Activated B cell treated with CpG ODN at 0.5 μM for 24 hours (primary cell): ENCODE measurements at places on chromosomes 13 and 19. TPM values are rescaled to one million over a fixed set of nuclear protein-coding genes. Genes with fewer than 3 reads are reported as not detected.
A peak's percentile ranks its signal among the peaks of the same experiment; 100 is the strongest.

ZNF296 gene
- 27.8 and 28.0 TPM in 2 replicates for total RNA-seq

INSR gene
- 3.2 and 3.3 TPM in 2 replicates for total RNA-seq

TGDS gene
- 11.5 and 12.7 TPM in 2 replicates for total RNA-seq

TNFAIP8L1 gene
- total RNA-seq, result 13.2 and 15.5 TPM in 2 replicates

DNA sequence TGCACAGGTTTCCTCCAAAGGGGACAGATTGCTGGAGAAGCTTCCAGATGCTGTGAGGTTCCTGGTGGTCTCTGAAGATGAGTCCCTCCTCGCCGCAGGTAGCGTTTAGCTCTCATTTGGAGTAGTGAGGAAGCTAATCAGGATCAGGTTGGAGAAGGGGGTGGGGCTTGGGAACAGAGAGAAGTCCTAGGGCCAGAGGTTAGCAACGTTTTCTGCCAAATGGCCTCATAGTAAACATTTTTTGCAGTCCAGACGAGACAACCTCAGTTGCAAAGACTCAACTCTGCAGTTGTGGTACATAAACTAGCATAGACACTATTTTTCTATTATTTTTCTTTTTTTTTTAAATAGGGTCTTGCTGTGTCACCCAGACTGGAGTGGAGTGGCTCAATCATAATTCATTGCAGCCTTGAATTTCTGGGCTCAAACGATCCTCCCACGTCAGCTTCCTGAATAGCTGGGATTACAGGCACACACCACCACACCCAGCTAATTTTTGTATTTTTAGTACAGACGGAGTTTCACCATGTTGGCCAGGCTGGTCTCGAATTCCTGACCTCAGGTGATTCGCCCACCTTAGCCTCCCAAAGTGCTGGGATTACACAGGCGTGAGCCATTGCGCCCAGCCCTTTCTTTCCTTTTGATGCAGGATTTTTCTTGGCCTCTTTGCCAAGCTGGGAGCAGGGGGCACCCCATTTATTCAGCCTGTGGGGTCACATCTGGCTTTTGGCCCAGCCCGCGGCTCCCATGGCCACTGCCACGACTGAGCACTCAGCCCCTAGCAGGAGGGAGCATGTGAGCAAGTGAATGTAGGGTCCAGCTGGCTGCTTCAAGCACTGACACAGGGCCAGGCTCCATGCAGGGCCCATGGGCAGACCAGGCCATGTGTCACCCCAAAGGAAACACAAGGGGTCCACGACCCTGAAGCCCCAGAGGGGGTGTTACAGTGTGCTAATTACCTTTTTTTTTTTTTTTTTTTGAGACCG lies 34.4 kb upstream of the SIN3B start:
- DNase-seq, result no peak
- H3K27me3 ChIP-seq, result no peaks in the 10 kb centered on the region
- H3K4me3 ChIP-seq, result no peak overlapping the region

DNA sequence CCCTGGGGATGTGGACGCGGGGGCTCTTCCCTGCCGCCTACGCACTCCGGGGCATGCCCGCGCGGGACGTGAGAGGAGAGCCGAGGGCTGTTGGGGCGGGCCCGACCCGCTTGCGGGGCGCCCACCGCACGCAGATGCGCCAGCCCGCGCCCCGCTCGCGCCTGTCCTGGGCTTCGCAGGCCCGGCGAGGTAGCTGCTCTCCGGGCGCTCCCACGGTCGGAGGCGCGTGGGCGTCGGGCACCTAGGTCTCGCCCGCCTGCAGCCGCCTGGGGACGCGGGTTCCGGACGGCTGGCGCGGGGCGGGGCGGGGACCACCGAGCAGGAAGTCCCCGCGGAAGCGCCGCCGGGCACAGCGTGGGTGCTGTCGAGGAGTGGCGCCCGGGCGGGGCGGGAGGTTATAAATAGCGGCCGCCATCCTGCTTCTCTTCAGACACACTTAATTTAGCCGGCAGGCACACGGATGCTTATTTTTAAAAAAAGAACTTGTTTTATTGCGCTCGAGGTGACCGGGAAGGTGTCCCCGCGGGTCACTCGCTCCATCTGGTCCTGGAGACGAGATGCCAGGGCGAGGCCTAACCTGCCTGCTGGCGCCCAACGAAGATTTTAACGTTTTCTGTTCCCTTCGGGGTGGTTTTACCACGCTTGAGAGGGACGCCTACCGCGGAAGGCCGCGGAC lies 561 bp upstream of the GJA3 start:
- no peaks in the 10 kb centered on the region for H3K36me3 ChIP-seq
- H3K4me3 ChIP-seq, result peak overlapping the region; percentile 85
- peak; percentile 64 for DNase-seq
- no peak overlapping the region for H3K27ac ChIP-seq
- peaks cover 18% of the 10 kb centered on the region for H3K4me1 ChIP-seq
- peaks cover 10% of the 10 kb centered on the region for H3K27me3 ChIP-seq

GRCh38 chr19:54203151-54203611 lies 2.5 kb downstream of the RPS9 start:
- peaks cover 82% of the 10 kb centered on the region for H3K4me1 ChIP-seq
- H3K36me3 ChIP-seq, result peaks cover 76% of the 10 kb centered on the region
- DNase-seq, result no peak

GRCh38 chr13:24875566-24875965 lies 111.6 kb downstream of the RNF17 start:
- H3K36me3 ChIP-seq, result no peaks in the 10 kb centered on the region
- peaks cover 12% of the 10 kb centered on the region for H3K27me3 ChIP-seq
- H3K27ac ChIP-seq, result no peak overlapping the region
- no peak for DNase-seq
- H3K4me3 ChIP-seq, result no peak overlapping the region

DNA sequence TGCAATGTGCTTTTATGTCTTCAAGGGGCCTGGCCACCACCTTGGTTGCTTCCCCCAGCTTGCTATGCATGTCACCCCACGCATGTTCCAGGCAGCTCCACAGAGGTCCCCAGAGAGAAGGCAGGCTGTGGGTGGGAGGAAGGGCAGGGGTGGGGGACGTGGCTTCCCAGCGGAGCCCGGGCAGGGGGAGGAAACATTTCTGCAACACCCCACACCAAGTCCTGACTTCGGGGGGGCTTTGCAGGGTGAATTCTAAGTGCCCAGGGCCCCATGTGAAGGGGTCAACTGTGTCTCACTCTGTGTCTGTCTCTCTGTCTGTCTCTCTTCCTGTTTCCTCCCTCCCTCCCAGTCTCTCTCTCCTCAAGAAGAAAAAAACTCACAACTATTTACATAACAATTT lies 39.6 kb downstream of the LTBP4 start:
- no peak overlapping the region for H3K4me3 ChIP-seq
- H3K36me3 ChIP-seq, result no peaks in the 10 kb centered on the region
- peaks cover 13% of the 10 kb centered on the region for H3K4me1 ChIP-seq
- H3K27ac ChIP-seq, result no peak overlapping the region
- peaks cover 4% of the 10 kb centered on the region for H3K27me3 ChIP-seq

- peaks cover 10% of the 10 kb centered on the region for H3K4me1 ChIP-seq
- H3K36me3 ChIP-seq, result peaks cover 27% of the 10 kb centered on the region
- no peak overlapping the region for H3K4me3 ChIP-seq
- no peak overlapping the region for H3K27ac ChIP-seq
- H3K27me3 ChIP-seq, result no peaks in the 10 kb centered on the region
Measured at GRCh38 chr13:73934215-73934641, 200.0 kb downstream of the KLF12 start.

DNA sequence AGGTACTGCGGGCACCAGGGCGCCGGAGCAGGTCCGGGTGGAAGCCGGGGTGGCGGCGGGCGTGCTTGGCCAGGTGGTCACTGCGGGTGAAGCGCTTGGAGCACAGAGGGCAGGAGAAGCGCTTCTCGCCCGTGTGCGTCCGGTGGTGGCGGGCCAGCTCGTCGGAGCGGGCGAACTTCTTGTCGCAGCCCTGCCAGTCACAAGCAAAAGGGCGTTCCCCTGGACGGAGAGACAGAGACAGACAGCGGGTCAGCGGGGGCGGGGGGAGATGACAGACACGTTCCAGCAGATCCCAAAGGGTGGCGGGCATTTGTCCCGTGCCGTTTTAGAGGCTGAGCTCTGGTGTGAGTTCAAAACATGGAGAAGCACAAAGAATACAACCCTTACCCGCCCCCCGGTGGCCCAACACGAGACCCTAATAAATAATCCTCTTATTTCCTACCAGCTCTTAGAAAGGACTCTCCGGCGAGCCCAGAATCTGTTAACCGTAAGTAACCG lies 6.3 kb upstream of the REXO1 start:
- peak overlapping the region; percentile 67 for H3K4me3 ChIP-seq
- no peak for DNase-seq
- peak overlapping the region; percentile 77 for H3K27ac ChIP-seq
- H3K4me1 ChIP-seq, result peaks cover 75% of the 10 kb centered on the region
- H3K36me3 ChIP-seq, result peaks cover 2% of the 10 kb centered on the region

- DNase-seq, result no peak
- no peak overlapping the region for H3K4me3 ChIP-seq
- no peaks in the 10 kb centered on the region for H3K4me1 ChIP-seq
- no peaks in the 10 kb centered on the region for H3K27me3 ChIP-seq
- H3K27ac ChIP-seq, result no peak overlapping the region
- H3K36me3 ChIP-seq, result no peaks in the 10 kb centered on the region
Measured at GRCh38 chr13:39494006-39494405, 109.0 kb downstream of the LHFPL6 start.

DNA sequence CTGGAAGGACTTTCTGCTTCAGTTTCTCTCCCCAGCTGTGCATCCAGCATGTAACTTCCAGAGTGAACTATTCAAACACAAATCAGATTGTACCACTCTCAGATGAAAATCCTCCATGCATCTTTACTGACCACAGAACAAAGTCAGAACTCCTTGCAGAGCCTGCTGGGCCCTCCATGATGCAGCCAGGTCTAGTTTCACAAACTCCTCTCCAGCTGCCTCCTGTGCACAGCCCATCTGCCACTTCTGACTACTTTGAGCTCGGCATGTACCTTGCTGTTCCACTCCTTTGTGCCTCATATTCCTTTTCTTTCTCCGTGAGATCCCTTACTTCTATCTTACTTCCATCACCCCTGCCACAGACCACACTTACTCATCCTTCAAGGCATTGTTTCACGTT lies 31.4 kb downstream of the NALCN start:
- H3K4me1 ChIP-seq, result no peaks in the 10 kb centered on the region
- DNase-seq, result no peak

DNA sequence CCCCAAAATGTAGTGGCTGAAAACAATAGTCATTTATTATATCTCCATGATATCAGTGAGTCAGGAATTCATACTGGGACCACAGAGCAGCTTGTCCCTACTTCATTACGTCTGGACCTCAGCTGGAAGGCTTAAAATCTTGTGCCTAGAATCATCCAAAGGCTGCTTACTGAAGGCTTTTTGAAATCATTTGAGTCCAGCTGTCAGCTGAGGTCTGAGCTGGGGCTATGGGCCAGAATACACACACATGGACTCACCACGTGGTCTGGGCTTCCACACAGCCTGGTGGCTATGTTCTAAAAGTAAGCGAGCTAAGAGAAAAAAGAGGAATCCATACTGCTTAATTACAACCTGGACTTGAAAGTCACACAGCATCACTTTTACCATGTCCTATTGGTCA lies 209.2 kb downstream of the KCTD12 start:
- H3K4me3 ChIP-seq, result no peak overlapping the region
- H3K4me1 ChIP-seq, result no peaks in the 10 kb centered on the region
- DNase-seq, result no peak

GRCh38 chr13:40982772-40983171 lies 36.3 kb downstream of the ELF1 start:
- no peak for DNase-seq
- H3K27ac ChIP-seq, result peak overlapping the region; percentile 86
- no peaks in the 10 kb centered on the region for H3K27me3 ChIP-seq
- H3K36me3 ChIP-seq, result peaks cover 35% of the 10 kb centered on the region
- peaks cover 80% of the 10 kb centered on the region for H3K4me1 ChIP-seq

DNA sequence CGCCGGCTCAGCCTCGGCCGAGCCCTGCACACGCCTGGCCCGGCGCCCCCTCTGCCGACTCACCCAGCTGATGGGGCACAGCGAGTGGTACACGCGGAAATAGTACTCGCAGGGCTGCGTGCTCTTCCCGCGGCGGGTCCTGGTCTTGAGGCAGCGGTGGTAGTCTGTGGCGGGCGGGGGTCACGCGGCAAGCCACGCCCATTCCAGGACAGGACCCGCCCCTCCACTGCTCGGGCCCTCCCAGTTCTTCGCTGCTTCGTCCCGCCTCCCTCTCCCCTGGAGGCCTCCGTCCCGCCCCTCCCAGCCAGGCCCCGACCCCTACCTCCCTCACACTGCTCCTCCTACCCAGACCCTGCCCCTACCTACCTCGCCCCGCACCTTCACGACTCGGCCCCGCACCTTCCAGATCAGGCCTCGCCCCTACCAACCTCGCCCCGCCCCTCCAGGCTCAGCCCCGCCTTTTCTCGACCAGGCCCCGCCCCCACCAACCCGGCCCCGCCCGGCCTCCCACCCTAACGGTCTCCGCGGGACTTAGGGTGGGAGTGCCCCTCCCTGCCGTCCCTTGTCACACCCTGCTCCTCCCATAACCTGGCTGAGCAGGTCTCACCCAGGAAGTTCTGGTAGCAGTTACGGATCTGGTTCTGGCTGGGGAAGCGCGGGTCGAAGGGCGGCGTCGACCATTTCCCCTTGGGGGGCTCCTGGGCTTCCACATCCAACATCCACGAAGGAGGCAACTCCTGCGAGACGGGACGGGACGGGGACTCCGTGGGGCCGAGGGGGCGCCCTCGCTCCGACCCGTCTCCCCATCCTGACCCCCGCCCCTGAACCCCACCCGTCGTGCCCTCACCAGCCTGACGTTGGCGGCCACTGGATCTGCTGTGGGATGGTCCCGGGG lies 469 bp downstream of the COX6B2 start:
- H3K27ac ChIP-seq, result no peak overlapping the region
- peaks cover 50% of the 10 kb centered on the region for H3K27me3 ChIP-seq
- DNase-seq, result peak; percentile 66
- H3K36me3 ChIP-seq, result no peaks in the 10 kb centered on the region

GRCh38 chr19:48120505-48120904 lies 9.9 kb upstream of the PLA2G4C start:
- H3K36me3 ChIP-seq, result peaks cover 69% of the 10 kb centered on the region
- no peak for DNase-seq
- peaks cover 20% of the 10 kb centered on the region for H3K4me1 ChIP-seq
- H3K27ac ChIP-seq, result no peak overlapping the region
- no peak overlapping the region for H3K4me3 ChIP-seq

GRCh38 chr13:58461217-58461616 lies 829.7 kb downstream of the PCDH17 start:
- H3K36me3 ChIP-seq, result no peaks in the 10 kb centered on the region
- no peaks in the 10 kb centered on the region for H3K27me3 ChIP-seq
- H3K27ac ChIP-seq, result no peak overlapping the region
- DNase-seq, result no peak
- H3K4me1 ChIP-seq, result no peaks in the 10 kb centered on the region
